ENCODE measurements at places on chromosomes 13 and 19.

DNA sequence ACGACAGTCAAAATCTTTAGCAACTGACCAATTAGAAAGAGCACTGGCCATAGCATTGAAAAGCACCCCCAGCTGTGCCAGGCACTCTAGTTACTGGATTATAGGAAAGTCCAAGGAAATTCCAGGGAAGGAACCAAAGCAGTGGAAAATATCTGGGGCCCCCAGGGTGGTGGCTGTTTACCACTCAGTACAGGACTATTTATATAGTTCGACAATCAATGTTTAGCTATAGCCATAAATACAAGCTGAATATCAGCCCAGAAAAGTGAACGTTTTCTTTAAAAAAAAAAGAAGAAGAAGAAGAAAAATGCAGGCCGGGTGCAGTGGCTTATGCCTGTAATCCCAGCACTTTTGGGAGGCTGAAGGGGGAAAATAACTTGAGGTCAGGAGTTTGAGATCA is 55.2 kb upstream of the UBAC2 start:
- DNase-seq: no peak

DNA sequence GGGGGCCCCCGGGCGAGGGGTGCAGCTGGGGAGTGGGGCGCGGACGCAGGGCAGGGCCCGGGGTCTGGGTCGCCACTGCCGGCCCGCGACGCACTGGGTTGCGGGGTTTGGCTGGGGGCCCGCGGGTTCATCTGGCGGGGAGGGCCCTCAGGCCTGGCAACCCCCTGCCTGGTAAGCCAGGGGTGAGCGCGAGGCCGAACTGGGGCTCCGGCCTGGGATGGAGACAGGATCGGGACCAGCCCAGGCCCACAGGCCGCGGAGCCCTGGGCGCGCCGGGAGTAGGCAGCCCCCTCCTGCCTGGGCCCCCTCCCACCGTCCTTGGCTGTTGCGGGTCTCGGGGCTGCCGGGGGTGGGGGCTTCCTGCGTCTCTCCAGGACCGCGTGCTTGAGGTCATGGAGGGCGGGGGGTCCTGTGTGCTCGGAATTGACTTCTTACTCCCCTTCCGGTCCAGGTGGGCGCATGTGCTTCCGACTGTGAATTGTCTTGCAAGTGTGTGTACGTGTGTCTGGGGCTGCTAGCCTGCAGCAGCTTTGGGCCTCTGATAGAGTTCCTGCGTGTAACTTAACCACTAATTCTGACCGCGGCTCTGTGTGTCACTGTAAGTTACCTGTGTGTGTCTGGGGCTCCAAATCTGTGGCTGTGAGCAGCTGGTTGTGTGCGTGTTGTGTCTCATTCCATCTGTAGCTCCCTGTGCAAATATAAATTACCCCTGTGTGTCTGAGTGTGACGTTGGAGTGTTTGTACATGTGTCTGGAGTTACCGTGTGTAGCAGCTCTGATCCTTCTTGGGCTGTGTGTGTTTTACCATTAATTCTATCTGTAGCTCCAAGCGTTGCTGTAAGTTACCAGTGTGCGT is 751 bp downstream of the GRAMD1A start:
- no peak for DNase-seq

GRCh38 chr13:23160638-23161480 is 19.9 kb upstream of the SGCG start:
- no peak for DNase-seq

GRCh38 chr13:66503890-66504289 is 726.2 kb downstream of the PCDH9 start:
- DNase-seq: no peak

GRCh38 chr19:16342002-16342715 is 17.5 kb downstream of the KLF2 start:
- no peak for DNase-seq

GRCh38 chr19:58228585-58229254 is at the start of gene ZNF544:
ZNF544 (plus strand) TSS chr19:58228914; CDS start chr19:58244024, 15,110 bp downstream.
- peak; percentile 28 for DNase-seq

DNA sequence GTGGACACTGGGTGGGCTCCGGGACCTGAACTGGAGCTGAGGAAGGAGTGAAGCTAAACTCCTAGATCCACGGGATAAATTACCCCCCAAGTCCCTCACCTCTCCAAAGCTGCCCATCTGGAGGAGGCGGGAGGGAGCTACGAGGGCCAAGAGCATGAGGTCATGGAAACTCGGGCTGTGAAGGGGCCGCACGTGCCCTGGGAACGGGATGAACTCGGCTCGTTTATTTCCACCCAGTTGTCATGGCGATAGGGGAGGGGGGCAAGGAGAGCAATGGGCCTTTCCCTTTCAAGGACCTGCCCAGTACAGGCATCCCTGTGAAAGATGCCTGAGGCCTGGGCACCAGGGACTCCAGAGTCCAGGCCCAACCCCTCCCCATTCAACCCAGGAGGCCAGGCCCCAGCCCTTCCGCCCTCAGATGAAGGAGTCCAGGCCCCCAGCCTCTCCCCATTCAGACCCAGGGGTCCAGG is 3.8 kb downstream of the PPP1R12C start:
- DNase-seq: no peak

DNA sequence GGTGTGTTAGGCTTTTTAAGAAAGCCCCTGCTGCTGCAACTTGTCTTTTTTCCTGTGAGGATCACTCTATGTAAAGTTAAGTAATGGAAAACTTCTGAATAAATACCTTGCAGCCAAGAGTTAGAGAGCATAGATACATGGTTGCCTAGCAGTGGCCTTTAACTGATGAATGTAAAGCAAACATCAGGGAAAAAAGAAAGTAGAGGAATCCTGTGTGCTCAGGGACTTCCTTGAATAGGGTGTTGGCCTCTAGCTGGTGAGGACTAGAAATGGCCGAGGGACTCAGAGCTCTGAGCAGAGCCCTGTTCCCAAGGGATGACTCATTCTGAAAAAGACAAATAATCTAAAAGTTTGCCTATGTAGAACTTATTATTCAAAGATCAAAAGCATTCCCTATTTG is 135.7 kb downstream of the MIPEP start:
- DNase-seq: no peak

DNA sequence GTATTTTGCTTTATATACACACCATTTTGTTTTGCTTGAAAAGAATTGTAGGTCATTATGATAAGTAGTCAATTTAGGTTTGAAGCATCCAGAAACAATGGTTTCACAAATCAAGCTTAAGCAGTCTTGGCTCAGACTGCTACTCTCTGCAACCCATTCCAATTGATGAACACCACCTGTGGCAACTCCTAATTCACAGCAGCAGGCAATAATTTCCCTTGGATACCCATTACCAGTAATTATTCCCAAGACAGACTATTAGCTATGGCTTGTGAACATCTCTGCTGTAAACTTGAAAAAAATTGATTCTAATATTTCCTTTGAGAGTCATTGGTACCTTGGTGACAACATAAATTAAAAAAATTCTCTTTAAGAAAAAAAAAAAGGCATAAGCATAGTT is 299.3 kb upstream of the SLITRK6 start:
- DNase-seq: no peak

GRCh38 chr19:44890366-44891015 is 563 bp upstream of the TOMM40 start:
- DNase-seq: peak; percentile 100

DNA sequence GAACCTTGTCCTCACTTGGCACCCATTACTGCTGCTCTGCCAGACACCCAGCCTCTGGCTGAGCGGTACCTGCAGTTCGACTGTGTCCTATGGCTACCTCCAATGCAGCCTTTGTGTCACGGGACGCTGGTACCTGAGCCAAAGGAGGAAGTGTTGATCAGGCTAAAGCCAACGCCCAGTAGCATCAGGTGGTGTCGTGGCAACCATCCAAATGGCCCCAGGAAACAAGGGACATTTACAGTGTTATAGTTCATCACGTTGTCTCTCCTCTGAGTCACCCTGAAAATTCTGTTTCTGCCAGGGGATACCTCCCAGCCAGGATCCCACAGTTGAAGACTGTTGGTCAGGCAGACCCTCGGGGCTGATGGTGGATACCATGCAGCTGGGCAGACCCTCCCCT is 10.1 kb downstream of the RHPN2 start:
- DNase-seq: no peak

GRCh38 chr19:41249707-41250423 is 14.3 kb upstream of the HNRNPUL1 start:
- no peak for DNase-seq

- DNase-seq: no peak
These were observed 23.2 kb downstream of the C13orf46 start for GRCh38 chr13:113950451-113951245.

DNA sequence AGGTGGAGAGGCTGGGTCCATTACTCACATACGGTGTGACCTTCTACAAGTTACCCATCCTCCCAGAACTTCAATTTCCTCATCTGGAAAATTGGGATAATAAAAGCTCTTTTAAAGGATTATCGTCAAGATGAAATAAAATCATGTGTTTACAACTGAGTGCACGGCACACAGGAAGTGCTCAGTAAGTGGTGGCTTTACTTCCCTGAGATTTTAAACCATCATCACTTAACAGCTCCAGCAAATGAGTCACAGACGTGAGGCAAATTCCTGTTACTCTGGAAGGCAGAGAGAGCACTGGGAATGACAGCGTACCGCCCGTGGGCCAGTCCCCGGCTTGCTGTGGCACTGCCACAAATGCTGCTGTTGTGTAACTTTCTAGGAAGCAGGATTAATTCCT is 64.1 kb downstream of the MRPL57 start:
- peak; percentile 51 for DNase-seq

GRCh38 chr19:34707661-34708060 is 26.4 kb upstream of the ZNF181 start:
- no peak for DNase-seq

DNA sequence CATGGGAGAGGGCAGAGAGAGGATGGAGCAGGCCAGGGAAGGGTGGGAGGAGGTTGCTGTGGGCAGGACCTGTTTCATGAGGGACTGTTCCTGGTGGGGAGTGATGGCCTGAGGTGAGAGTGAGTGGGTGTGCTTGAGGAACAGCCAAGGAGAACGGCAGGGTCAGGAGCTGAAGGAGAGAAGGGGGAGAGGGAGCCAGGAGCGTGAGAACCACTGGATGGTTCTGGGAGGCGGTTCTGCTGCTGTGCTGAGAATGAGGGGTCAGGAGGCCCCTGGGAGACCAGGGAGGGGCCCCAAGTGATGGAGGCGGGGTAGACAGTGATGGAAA is 7.8 kb downstream of the SIN3B start:
- DNase-seq: no peak

- no peak for DNase-seq
These were observed 581.9 kb upstream of the PRR20A start for GRCh38 chr13:56558698-56559320.

- DNase-seq: no peak
These were observed 64.8 kb upstream of the GPR183 start for GRCh38 chr13:99371956-99372355.

DNA sequence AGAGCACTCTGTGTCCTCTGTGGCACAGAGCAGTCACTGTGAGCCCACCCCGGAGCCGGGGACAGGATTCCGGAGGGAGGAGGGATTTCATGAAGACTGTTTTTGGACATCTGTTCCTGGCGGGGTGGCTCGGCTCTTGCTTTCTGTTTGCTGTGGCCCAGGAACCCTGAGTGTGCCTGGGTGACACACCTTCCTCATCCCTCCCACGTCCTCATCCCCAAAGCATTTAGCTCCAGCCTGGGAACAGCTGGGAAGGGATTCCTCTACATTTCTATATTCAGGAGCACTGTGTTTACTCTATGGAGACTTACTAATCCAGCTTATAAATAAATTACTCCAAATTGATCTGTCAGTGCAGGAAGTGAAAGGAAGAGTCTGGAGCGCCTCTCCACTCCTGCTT is 97.8 kb upstream of the UBL3 start:
- no peak for DNase-seq

Data from fibroblast of skin of left quadriceps (primary cell).